ENCODE measurements at places on chromosomes 12 and 14.

GRCh38 chr14:50233166-50233950 is 2.0 kb upstream of the SOS2 start:
- no peak for DNase-seq

GRCh38 chr12:26863515-26863914 is 30.5 kb upstream of the ITPR2 start:
- DNase-seq: no peak

DNA sequence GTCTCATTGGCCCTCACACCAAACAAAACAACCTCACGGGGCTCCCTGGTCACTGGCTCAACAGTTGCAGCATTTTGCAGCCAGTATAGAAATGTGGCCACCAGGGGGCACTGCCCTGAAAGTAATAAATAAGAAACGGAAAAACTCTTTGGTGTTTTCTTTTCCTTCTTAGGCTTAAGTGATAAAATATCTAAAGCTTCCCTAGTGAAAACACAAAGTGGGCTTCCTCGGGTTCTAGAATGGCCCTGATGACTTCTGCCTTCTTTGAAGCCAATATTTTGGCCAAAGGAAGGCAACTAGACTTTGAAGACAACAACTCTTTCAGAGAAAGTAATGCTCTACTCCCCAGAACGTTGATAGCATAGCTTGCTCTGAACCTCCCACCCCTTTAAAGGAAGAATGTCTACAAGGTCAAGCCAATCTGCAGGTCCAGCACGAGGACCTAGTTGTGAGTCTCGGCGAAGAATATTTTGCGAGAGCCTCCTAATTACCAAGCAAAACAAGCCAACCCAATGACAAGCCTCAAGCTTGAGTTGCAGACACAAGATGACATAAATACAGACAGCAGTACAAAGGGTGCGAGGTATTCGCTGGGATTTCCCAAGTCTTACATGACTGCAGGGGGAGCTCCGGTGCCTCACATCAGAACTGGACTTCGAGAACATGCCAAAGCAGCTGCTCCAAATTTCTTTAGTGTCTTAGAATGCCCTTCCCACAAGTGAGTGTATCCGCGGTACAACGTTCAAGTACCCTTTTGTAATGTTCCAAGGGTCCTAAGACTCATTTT is 2.6 kb downstream of the ITPK1 start:
- peak; percentile 58 for DNase-seq

GRCh38 chr12:122139266-122139665 is 34.8 kb downstream of the IL31 start:
- DNase-seq: no peak

DNA sequence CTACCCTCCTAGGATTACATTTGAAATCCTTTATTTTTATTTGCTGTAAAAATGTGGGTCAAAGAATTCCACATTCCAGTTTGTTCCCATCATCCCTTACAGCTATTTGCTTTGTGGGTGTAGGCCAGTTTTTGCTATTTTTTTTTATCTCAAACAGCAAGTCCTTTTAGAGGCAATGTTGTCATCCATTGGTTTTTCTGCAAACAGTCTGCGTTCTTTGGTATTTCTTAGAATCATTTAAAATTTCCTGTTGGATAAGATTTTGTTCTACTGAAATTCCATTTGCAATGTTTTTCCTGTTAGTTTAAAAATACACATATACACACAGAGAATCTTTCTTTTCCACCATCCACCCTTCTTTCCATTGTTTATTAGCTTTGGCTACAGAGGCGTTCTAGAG is 53.3 kb upstream of the STK38L start:
- no peak for DNase-seq
